Activated effector memory CD4-positive, alpha-beta T cell treated with Interleukin-2 at 50 U/mL for 16 hours (primary cell): ENCODE measurements at places on chromosomes 7 and 10.

- DNase-seq, result no peak
Measured at GRCh38 chr10:33001908-33002492, 44.0 kb upstream of the ITGB1 start.

DNA sequence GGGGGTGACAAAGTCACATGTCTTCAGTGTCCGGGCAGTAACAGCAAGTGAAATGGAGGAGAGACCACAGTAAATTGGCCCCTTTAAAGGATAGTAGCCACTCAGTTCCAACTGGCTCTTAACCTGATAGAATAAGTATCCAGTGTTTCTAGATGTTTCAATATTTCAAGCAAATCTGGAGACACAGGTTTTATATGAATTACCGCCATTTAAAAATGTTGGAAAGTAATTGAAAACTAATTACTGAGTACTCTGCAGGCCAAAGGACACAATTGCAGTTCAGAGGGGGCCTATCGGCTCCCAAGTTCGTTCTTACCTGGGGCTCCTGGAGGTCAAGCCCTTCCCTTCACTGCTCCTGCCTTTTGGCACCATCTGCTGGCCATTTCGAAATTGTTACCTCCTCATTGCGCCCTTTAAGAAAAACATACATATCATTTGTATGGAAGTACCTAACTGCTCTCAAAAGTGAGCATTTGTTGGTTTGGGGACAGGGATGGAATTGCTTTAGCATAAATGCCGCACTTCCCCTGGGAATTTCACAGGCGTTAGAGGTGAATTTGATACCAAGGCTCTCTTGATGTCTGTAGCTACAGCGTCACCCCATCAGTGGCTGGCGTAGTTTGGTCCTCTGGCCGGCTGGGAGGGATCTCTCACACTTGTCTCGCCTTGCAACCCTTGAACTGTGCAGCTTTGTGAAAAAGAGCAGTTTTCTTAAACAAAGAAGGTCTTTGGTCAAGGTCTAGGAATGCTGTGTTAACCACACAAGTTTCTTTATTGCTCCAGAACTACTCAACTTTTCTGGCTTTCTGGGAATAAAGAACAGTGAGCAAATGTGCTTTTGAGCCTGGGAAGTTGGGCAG, 220.0 kb downstream of the ARHGAP21 start:
- DNase-seq, result no peak

DNA sequence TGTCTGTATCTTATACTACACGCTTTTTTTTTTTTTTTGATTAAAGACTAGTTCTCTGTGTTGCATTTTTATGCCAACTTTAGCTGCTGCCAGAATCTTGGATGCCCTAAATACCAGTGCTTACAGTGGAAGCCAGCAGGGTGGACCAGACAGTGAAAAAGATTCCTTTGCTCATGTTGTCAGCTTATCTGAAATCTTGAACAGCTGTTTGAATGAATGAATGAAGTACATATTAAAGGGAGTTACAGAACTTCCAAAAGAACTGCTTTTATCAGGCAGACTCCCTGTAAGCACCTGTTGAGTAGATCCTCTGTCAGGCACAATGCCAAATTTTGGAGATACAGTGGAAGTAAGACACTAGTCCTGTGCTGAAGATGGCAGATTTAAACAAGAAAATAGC, 184.9 kb downstream of the PPP1R9A start:
- no peak for DNase-seq

GRCh38 chr7:44136731-44137130, 4.4 kb downstream of the MYL7 start:
- no peak for DNase-seq

DNA sequence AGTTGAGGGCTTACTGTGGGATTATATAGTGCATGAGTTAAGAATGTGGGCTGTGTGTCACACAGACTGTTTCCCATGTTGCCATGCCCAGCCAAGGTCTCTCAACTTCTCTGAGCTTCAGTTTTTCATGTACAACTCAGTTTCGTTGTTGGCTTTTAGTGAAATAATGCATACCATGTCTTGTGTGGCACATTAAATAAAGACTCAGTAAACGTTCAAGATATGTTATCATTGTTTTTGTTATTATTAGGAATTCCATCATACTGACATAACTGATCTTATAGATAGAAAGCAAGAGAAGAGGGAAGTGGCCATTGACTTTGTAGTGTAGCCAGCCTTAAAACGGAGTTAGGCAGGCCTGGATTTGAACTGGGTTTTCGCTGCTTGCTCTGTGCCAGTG, 2.9 kb downstream of the CDK14 start:
- DNase-seq, result no peak

DNA sequence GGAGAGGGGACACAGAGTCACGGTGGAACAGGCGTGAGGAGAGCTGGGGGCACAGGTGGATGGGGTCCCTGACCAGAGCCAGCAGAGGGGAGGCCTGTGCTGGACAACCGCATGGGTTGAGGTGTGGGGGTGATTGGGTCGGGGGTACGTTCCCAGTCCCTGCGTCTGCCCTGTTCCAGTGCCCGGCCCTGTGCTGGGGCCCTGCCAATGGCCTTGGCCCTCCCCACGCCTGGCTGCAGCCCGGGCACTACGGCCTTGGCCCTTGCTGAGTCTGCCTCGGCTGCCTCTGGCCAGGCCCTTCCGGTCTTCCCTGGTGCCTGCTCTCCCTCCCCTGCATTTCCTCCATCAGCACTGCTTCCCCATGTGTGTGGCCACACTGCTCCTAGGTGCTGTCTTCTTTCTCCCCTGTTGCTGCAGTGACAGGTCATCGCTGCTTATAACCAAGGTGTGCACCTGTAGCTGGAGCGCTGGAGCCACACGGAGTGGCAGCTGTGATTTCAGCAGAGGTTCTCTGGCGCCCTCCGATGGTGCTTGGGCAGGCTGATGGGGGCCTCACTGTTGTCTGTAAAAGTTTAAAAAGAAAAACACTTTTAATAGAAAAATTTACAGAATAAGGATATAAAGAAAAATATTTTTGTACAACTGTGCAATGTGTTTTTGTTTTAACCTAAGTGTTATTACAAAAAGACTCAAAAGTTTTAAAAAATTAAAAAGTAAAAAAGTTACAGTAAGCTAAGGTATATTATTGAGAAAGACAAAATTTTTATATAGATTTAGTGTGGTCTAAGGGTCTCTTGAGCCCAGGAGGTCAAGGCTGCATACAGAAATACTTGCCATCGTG, 45.2 kb upstream of the BHLHA15 start:
- no peak for DNase-seq

DNA sequence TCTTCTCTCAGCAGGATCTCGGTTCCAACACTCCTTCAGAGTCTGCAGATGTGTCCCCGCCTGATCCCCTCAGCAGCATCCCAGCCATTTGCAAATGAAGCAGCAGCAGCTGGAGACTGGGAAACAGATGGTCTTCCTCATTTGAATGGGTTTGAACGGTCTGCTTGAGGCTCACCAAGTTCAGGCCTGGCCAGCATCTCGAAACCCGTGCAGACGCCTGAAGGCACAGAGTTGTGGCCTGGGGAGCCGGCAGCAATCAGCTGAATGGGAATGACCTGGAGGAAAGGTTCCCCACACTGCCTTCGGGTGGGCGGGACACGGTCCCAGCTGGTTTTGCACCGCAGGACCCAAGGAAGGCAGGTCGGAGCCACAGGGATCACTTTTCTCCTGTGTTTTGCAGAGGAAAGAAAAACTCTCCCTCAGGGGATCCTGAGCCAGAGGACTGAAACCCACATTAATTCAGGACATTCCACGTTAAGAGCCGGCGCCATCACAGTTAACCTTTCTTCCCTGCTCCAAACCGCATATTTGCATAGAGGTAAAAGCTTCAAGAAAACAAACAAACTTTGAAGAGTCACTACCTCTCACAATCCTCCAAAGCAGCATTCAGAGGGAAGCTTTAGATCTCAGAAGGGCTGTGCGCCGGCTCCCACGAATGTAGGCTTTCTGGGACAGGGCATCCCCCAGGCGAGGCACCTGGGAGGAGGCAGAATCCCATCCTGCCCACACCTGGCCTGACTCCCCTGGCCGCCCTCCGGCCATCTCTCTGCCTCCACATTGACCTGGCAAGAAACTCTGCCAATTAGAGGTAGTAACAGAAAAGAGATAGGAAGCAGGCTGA, 17.7 kb downstream of the FGFR2 start:
- DNase-seq, result no peak

GRCh38 chr7:112021379-112022044, 184.7 kb downstream of the DOCK4 start:
- no peak for DNase-seq

DNA sequence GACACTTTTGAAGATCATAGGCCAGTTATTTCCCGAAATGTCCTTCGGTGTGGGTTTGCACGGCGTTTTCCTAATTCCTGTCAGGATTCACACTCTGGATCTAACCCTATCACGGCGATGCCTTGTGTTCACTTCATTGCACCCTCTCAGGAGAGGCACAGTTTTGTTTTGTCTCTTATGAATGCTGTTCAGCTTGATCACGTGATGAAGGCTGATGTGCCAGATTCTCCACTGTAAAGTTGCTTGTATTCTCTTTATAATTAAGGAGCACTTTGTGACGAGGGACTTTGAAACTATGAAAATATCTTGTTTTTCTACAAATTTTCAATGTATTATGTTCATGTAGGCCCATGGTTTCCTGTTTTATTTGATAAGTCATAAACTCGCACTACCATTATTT, 568.1 kb downstream of the ACTR3B start:
- DNase-seq, result no peak
